ELF-1 (cell line): ENCODE measurements at places on chromosomes 1 and 21.

- no peak for DNase-seq
Measured at GRCh38 chr1:13679651-13680050, 20.3 kb upstream of the PRDM2 start.

DNA sequence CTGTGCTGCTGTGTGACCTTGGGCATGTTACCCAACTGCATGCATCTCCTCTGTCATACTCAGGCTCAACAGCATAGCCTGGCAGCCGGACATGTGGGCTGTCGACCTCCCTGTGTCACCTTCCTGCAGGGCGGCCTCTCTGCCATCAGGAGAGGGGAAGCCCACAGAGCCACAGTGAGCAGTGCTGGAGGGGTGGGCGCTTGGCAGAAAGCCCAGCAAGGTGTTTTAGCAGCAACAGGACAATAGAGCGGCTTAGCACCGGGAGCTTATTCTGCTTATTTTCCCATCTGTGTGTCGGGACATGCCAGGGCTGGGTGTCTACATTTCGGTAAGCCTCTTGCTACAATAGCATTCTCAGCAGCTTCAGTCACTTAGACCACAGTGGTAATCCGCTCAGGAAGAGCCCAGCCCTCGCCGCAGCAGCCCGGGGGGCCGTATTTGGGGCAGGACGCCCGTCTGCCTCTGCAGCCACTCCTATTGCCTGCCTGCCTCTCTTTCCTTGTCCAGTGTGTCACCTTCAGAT is 22.8 kb upstream of the CDK18 start:
- no peak for DNase-seq

GRCh38 chr1:7422081-7422480 is 349.0 kb upstream of the VAMP3 start:
- DNase-seq: no peak

DNA sequence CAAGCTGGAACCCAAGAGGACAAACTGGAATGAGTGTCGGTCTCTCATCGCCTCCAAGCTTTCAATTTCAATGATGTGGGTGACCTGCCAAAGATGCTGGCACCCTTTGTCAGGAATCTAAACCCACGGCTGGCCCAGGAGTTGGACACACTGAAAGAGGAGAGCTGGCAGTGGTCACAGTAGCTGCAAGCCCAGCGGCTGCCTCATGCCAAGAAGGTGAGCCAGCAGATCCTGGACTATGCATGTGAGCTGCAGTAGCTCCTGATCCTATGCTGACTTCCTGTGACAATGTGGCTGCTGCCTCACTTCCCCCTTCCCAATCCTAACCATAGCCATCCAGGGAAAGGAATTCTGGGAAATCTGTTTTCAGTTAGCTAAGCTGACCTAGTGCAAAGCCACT is 117.0 kb upstream of the VAV3 start:
- DNase-seq: no peak

DNA sequence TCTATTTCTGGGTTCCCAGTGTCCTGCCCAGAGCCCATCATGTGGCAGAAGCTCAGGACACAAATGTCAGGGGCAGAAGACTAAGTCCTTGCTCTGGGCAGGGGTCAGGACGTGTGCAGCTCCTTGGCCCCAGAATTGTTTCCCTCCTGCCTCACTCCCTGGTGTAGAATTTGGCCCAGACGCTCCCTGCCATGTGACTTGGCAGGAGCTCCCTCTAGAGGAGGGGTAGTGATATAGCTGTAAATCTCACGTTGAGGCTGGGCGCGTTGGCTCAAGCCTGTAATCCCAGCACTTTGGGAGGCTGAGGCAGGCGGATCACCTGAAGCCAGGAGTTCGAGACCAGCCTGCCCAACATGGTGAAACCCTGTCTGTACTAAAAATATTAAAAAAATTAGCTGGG is 91.2 kb downstream of the UBIAD1 start:
- DNase-seq: no peak

DNA sequence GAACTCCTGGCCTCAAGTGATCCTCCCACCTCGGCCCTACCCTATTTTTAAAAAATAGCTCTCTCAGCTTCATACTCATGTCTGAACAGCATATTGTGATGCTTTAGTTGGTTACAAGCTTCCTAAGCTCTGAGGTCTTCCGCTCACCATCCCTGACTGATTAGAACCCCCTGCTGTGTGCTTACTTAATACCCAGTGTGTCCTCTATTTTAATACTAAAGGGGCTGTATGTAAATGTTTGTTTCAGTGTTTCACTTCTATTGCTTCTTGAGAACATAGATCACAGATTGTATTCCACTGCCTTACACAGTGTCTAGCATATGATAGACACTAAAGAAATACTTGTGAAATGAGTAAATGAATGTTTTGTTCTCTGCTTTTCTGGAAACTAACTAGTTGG is 29.8 kb downstream of the ZYG11B start:
- DNase-seq: no peak

- DNase-seq: no peak
Measured at GRCh38 chr1:63418101-63418500, 50.7 kb downstream of the ALG6 start.

DNA sequence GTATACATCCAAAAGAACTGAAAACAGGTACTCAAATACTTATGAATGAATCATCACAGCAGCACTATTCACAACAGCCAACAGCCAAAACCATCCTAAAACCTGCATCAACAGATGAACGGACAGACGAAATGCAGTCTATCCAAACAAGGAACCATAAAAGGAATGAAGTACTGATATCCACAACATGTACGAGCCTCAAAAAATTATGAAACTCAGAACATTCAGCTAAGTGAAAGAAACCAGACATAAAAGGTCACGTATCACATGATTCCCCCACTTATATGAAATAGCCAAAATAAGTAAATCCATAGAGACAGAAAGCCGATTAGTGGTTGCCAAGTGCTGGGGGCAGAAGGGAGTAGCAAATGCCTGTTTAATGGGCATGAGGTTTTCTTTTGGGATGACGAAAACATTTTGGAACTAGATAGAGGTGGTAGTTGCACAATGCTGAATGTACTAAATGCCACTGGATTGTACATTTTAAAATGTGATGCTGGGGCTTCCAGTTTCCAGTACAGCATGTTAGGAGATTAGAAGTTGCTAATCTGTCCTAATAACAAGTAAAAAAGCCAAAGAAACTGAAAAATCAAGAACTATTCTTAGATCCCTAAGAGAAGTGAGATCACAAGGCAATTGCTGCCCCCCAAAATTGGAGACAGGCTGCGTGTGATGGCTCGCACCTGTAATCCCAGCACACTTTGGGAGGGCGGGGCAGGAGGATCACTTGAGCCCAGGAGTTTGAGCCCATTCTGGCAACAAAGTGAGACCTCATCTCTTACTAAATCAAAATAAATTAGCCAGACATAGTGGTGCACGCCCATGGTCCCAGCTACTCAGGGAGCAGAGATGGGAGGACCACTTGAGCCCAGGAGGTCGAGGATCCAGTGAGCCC is 25.3 kb downstream of the CLSTN1 start:
- DNase-seq: no peak

- no peak for DNase-seq
Measured at GRCh38 chr21:20735257-20735656, 263.0 kb upstream of the NCAM2 start.

DNA sequence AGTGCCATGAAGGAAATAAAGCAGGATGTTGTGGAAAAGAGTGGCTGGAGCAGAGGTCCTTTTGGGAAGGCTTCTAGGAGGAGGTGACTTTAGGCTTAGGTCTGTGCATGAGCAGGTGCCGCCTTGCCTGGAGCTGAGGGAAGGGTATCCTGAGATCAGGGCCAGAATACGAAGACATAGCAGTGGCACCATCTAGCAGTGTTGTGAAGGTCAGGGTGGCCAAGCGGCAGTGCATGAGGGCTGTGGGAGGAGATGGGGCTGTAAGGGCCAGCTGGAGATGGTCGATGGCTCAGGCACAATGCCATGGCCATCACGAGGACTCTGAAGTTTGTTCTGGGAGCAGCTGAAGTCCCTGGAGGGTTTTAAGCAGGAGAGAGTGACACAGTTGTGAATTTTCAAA is 219.5 kb downstream of the PTPRU start:
- no peak for DNase-seq

- no peak for DNase-seq
Measured at GRCh38 chr1:51961231-51961630, 29.3 kb downstream of the RAB3B start.

DNA sequence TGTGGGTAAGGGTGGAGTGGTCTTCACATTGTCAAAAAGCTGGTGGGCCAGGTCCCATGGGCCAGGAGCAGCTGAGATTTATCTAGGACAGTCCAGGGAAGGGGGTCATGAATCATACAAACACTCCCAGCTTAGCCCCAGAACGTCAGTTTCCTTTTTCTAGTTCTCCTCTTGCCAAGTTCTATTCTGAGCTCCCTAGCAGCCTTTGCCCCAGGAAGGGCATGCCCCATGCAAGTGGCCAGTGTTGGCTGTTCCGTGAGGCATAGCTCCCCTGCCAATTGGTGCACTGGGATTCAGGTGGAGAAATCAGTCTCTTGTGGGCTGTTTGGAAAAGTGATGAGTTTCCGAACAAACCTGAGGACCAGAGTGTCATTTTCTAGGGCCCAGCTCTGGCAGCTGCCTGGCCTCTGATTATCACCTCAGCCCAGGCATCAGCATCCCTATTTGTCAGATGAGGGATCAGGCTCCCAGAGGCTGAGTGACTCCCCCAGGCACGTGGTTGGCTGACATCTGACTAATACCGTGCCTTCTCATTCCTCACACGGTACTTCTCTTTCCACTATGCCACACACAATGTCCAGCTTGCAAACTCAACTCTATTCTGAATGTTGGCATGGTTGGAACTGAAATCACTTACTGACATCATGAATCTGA is 14.2 kb upstream of the MYOM3 start:
- no peak for DNase-seq

DNA sequence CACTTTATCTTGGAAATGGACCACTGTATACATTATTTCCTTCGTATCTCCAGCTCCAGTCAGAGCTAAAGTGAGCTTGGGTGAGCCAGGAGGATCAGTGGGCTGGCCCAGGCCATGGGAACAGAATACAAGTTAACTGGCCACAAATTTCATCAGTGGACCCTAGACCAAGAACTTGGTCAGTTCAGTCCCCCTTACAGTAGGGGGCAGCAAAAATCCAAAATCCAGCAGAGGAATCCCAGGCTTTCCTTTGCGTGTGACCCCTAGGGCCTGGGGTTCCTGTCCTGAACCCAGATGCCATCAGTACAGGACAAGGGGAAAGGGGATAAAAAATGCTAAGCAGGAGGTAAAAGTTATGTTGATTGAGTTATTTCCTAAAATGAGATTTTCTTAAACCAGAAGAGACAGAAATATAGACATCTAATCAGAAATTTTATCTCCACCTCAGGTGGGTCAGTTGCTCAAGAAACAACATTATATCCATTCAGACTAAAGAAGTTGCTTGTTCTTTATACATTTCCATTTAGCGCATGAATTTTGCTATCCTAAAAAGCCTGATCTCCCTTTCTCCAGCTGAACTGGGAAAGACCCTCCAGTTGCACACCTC is 24.1 kb upstream of the LCE5A start:
- no peak for DNase-seq

DNA sequence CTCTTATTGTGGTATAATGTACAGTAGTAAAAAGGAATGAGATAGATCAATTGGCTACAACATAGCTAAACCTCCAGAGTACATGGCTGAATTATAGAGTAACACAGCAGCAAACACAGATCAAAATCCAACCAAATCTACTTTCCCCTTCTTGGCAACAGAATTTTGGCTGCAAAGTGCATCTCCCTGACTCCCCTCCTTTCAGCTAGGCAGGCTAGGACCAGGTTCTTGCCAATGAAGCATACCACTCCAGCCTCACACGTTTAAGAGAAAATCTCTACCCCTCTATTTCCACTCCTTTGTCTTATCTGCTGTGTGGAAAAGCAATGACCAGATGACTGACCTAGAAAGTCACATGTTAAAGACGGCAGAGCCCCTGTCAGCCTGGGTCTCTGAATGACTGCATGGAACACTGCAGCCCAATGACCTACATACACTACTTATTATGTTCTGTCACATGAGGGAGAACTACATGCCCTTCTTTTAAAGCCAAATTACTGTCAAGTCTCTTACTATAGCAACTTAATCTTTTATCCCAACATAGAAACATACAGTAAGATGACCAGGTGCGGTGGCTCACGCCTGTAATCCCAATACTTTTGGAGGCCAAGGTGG is 99.1 kb downstream of the HLCS start:
- DNase-seq: no peak

DNA sequence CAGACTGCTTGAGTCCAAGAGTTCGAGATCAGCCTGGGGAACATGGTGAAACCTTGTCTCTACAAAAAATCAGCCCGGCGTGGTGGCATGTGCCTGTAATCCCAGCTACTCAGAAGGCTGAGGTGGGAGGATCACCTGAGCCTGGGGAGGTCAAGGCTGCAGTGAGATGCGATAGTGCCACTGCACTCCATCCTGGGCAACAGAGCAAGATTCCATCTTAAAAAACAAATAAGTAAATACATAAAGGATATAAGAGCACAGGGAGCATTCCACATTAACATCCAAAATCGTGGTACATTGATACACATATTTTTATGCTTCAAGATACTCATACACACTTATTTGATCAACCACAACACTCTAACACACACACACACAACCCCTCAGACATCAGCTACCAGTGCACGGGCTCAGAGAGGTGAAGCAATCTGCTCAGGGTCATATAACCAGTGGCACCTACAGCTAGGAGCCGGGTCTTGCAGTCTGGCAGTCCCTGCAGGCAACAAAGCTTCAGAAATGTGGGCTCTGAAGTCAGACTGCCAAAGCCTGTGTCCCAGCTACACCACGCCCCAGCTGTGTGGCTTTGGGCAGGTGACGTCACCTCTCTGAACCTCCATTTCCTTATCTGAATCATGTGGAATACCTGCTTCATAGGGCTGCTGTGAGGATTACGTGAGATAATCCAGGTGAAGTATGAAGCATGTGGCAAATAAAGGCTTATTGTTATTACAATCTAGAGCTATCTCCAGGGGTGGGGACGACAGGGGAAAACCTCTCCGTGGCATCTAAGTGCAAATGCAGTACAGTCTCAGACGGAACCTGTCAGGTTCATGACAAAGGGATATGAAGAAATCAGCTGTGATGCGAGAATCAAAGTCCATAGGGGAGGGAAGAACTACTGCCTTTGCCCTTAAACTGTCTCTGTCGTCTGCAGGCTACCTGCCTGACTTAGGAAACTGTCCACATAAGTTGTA is 4.8 kb upstream of the CRYBG2 start:
- peak; percentile 75 for DNase-seq

- DNase-seq: no peak
Measured at GRCh38 chr21:33403128-33403785, at the start of gene IFNGR2. TSS of gene IFNGR2 (plus strand) at chr21:33403413. CDS start at chr21:33403544, 131 bp downstream.

GRCh38 chr1:16938351-16939321 is 16.9 kb downstream of the CROCC start:
- peak; percentile 77 for DNase-seq

GRCh38 chr21:45294509-45295291 is 7.0 kb upstream of the POFUT2 start:
- peak; percentile 89 for DNase-seq

- peak; percentile 52 for DNase-seq
Measured at GRCh38 chr21:28089599-28090441, 902.9 kb downstream of the LTN1 start.

GRCh38 chr1:23801876-23802275 is 1.3 kb upstream of the GALE start:
- no peak for DNase-seq

- DNase-seq: peak; percentile 68
Measured at GRCh38 chr1:245488346-245489129, 333.8 kb downstream of the KIF26B start.

GRCh38 chr1:30721812-30722537 is 1.4 kb downstream of the MATN1 start:
- no peak for DNase-seq

GRCh38 chr1:201808633-201808990 is 20.3 kb upstream of the IPO9 start:
- DNase-seq: no peak

- no peak for DNase-seq
Measured at GRCh38 chr1:198657550-198658064, 18.8 kb downstream of the PTPRC start.

- DNase-seq: no peak
Measured at GRCh38 chr1:185070051-185070450, 24.7 kb downstream of the RNF2 start.
